ENCODE measurements at places on chromosomes 6 and 20.

GRCh38 chr6:165746331-165746730 is 83.3 kb upstream of the PDE10A start:
- no peak for DNase-seq

DNA sequence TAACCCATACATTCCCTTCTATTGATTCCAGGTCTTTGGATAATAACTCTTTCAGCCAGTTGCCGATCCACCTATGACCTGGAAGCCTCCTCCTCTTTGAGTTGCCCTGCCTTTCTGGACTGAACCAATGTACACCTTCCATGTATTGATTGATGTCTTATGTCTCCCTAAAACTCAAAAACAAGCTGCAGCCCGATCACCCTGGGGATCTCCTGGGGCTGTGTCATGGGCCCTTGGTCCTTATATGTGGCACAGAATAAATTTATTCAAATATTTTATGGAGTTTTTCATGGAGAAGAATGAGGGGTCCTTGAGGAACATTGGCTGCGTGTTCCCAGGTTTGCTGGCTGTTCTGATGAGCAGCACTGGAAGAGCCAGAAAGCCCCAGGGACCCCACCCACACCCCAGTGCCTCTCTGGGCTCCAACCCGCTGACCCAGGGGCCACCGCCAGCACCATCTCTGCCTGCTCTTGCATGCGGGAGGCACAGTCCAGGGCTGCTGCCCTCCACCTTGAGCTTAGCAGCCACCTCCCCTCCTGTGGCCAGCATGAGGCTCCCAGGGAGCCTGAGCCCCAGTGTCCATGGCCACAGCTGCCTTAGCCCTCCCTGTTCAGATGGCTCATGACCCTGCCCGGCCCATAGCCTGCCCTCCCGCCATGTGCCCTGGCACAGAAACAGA is 36.5 kb upstream of the CST7 start:
- no peak for DNase-seq

- no peak for DNase-seq
Observed at GRCh38 chr6:83442752-83443151, 11.9 kb upstream of the ME1 start.

DNA sequence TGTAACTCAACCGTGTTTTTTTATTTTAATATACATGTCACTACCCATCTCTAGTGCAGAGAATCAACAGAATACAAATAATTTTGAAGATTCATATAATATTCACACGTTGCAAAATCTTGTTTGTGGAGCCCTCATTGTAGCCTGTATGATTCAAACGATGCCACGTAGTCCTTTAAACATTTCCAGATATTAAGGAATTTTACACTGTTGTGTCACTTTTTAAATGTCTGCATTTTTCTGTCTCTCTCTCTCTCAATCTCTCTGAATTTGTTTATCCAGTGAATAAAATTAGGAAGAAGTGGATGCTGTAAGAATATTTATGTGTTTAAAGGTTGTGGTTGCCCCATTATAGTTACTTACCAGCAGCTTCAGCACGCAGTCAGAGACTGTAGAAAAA is 262.0 kb downstream of the PAX1 start:
- no peak for DNase-seq

GRCh38 chr20:33787253-33787891 is 23.8 kb upstream of the CHMP4B start:
- no peak for DNase-seq

GRCh38 chr20:4130404-4131189 is 115.2 kb upstream of the RNF24 start:
- DNase-seq = no peak

DNA sequence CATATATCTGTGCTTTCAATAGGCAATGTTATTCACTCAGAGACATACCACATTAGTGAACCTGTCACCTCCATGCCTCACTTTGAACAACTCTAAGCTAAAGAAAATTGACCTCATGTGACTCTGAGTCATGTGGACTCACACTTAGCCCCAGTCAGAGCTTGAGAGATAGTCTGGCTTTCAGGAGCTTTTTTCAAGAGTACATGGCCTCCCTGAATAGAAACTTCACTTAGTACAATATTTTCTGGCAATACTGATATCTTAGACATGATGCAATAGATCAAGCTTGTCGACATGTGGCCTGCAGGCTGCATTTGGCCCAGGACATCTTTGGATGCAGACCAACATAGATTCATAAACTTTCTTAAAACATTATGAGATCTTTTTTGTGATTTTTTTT is 8.5 kb downstream of the SPTLC3 start:
- DNase-seq = no peak

GRCh38 chr6:15443119-15443830 is 197.4 kb downstream of the JARID2 start:
- no peak for DNase-seq

- DNase-seq = no peak
Observed at GRCh38 chr20:53639647-53640440, 46.2 kb upstream of the ZNF217 start.

GRCh38 chr6:86152546-86152945 is 509.9 kb upstream of the SYNCRIP start:
- DNase-seq = no peak

DNA sequence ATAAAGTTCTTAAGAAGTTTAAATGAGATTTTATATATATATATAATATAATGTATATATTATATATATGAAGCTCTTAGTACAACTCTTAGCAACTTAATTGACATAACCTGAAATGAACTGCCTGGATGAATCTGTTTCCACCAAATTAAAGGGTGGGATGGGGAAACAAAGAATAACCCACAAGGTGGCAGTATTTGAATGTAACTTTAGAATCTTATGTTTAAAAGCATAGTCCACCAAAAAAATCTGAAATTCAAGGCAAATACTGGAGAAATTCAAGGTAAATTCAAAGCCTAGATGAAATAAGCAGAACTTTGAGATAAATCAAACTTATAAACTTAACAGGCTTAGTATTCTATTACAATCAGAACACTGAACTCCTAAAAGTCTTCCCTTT is 4.4 kb upstream of the IBTK start:
- peak; percentile 34 for DNase-seq

DNA sequence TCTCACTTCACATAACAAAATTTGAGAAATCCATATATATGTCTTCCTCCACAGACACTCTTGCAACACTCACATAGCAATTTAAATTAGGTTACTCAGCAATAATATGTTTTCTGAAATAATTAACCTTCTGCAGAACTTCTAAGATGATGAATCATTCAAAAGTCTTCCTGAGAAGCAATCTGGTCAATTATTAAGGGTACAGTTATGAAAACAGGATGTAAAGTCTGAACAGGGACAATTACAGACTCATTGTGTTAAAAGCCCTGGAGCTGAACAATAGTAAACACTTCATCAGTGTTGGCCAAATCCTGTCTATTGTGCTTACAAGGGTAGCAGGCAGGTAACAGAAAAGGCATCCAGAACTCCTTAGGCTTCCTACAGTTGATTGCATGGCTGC is 75.4 kb downstream of the FILIP1 start:
- peak; percentile 35 for DNase-seq

DNA sequence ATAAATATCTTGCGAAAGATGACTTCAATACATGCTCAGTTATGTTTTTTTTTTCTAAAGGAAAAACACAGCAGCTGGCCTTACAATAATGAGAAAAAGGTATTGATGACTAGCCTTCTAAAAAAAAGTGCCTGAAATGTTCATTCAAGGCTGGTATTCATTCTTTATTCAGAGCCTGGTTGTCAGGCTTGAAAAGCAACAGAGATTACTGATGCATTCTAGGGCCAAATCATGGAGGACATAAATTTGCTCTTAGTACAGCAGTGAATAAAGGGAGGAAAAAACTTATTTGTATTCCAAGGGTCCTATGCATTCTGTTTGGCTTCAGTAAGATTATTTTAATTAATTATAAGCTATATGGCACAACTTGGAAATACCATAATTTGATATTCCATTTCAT is 83.5 kb downstream of the WASF1 start:
- no peak for DNase-seq

GRCh38 chr6:67666177-67666964 is 968.7 kb upstream of the ADGRB3 start:
- no peak for DNase-seq

- no peak for DNase-seq
Observed at GRCh38 chr6:149446791-149447376, 37.9 kb downstream of the ZC3H12D start.

DNA sequence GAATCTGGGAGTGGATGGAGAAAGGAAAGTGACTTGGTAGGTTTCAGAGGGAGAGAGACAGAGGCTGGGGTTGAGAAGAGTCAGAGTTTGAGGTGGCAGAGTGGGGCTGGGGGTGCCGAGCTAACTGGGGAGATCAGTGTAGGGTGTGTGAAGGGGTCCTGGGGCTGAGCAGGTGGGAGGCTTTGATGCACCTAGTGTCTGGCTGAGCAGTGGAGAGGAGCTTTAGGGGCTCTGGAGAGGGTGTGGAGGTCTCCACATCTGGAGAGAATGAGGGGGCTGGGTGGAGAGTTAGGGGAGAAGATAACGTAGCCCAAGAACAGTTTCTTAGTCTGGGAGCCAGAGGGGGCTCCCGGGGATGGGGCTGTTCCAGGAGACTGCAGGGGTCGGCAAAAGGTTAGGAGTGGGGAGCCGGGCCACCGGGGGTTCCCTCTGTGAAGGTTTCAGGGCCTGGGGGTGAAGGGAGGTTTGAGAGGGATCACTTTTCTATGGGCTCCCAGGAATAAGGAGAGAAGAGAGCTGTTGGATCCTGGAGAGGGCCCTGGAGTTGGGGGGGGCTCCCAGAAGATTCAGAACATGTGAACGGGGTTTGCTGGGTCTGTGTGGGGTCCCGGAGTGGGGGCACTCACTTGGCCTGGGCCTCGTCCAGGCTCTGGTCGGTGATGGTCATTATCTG is 797 bp downstream of the PBX2 start:
- no peak for DNase-seq

DNA sequence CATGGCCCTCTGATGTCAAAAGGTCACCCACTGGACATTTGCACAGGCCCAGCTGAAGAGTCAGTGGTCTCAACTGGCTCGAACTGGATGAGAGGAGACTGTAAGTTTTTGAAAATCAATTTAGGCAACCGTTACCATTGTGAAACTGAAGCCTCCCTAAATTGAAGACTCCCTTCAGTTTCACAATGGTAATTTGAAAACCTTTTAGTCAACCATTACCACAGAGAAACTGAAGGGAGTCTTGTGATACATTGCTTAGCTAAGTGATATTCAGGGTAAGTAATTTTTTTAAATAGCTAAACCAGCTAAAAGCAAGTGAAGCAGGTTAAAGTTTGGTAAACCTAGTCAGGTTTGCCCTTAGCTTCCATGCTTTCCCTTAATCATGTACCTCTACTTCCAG is 197.3 kb upstream of the NT5E start:
- DNase-seq = no peak

DNA sequence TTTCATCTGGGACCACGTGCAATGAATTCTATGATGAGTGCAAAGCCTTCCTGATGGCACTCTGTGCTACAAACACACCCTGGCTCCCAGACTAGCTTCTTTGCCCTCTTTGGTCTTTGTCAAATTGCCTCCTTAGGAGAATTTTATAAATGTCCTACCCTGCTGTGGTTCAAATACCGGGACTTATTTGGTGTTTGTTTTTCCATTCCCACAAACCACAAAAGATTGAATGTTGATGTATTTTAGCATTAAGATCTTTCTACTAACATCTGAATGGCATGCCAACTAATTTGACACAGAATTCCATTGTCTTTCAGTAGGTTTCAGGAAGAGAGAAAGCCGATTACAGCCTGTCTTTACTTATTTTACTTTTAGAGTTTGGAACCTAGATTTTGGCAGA is 424.2 kb upstream of the SLC35B3 start:
- DNase-seq = no peak

DNA sequence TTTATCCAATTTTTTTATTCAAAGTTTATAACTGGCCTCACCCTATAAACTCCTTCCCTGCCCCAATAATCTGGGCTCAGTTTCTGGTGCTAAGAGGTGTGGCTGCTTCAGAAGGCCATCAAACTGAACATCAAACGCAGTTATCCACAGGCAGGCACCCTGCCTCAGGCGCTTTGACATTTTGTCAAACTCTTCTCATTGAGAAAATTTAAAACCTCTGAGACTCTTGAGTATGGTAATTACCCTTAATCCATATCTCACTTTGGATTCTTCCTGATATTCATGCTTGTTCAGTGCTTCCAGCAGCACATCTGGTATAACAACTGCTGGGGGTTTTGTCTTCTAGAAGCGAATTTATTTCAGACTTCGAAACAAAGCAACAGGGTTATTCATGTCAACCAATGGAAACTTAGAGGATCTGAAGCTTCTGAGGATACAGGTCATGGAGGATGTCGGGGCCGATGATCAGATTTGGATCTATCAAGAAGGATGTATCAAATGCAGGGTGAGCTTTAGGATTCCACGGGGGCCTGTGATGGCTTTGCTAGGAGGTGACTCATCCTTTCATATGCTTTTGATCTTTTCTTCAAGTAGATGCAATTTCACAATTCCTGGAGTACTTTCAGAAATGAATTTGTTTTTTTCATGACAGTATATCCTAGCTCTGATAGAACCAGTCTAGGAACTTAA is 68.2 kb downstream of the RTN4IP1 start:
- DNase-seq = no peak

GRCh38 chr20:46963196-46963529 is 68.5 kb downstream of the EYA2 start:
- no peak for DNase-seq

DNA sequence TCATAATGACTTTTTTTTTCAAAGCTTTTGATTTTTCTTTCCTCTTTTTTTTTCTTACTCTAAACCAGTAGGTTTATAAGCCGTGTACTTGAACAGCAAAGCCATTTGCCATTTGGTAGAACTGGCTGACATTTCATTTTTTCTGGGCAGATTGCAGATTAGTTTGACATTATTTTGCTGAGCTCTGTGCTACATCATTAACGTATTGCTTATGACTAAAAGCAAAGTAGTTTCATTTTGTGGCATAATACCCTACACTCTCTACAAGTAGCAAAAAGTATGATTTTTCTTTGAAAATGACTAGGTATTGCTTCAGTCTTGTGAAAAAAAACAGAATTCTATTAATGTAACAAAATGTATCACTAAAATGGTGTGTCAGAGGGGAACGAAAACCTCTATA is 141.3 kb downstream of the GRIK2 start:
- DNase-seq = no peak

DNA sequence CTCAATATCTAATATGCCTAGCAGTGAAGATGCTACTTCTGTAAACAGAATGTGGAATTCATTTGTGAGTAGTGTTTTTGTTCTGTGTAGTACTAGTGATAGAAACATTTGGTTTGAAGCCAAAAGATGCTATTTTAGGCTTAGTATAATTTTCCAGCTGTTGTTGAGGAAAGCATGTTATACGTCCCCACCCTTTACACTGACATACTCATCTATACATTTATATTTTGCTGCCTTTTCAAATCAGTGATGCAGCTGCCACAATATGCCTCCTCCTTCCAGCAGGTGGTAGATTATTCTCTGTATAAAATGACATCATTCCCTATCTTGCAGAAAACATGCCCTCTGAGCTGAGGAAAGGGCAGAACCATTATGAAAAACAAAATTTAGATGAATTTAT is 1217.6 kb upstream of the GJE1 start:
- DNase-seq = peak; percentile 86

- no peak for DNase-seq
Observed at GRCh38 chr6:68973066-68973465, 338.0 kb downstream of the ADGRB3 start.

DNA sequence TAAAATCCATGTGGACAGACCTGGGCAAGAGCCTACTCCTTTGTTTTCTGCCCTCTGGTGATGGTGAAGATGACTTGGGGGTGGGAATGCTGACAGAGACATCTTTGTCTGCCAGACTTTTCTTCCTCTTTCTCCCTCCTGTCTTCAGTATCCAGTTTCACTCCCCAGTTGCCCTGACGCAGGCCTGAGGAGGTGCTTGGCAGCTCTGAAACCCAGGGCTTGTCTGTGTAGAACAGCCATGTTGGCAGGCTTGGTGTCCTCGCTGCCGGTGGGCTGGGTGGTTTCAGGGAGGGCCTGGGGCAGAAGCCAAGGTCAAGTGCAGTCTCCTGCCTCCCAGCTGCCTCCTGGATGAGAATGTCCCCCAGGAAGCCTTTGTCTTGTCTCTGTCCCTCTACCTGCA is 22.5 kb downstream of the CCDC167 start:
- no peak for DNase-seq
